ENCODE measurements at places on chromosomes 11 and 22.

DNA sequence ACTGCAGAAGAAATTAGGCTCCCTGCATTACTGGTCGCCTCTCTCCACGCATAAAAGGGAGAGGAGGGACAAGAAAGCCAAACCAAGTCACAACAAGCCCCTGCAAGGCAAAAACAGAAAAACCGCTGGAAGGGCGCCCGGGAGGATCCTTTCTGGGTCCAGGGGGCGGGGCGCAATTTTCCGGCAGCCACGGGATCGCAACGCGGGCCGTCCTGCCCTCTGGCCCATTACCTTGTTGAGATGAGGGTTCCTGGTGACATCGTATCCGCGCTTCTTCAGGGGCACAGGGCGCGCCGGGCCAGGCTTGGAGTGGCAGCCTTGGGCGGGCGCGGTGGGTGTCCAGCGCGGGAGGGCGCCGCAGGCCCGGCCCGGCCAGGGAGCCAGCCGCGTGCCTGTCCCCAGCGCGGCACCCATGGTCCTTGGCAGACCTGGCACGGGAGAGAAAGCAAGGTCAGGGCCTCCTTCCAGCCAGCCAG lies 847 bp downstream of the ME3 start:
- ATAC-seq: peak; percentile 42

DNA sequence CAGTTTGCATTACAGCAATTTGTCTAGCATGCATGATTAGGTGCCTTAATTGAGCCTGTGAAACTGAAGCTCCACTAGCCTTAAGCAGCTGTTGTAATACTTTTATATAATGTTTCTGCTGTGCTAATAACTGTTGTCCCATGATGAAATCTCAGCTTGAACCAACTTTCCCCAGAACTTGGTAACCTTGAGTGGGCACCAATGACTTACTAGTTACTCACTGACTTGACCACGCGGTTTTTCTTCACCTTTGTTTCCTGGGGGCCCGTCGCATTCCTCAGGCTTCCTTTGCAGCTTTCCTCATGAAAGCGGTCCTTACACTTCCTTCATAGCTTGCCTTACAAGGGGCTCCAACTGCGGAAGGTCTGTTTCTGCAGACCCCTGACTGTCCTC lies 11.2 kb upstream of the GLYATL1 start:
- no peak for ATAC-seq

- ATAC-seq: no peak
Measured at GRCh38 chr11:65089621-65090020, 5.6 kb downstream of the ZFPL1 start.

GRCh38 chr22:19806213-19807160 lies 45.9 kb downstream of the TBX1 start:
- no peak for ATAC-seq

DNA sequence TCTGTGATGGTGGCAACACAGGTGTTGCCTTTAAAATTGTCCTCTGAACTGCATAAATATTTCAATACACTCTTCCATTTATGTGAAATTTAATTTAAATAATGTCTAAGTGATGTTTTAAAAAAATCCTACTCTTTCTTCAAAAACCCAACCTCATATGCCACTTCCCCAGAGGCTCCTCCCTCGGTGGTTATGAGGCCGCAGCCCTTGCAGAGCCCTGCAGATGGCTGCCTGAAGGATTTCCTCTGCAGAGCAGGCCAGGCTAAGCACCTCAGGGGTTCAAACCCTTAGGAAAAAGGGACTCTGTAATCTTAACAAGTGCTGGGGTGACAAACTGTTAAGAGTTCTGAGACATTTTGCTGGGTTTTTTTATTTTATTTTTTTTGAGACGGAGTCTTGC lies 25.2 kb downstream of the MORC2 start:
- ATAC-seq: no peak
